Foreskin fibroblast (primary cell): ENCODE measurements at places on chromosomes 6 and 20.

GRCh38 chr6:148514091-148514845 is 171.6 kb downstream of the SASH1 start:
- DNase-seq = no peak

DNA sequence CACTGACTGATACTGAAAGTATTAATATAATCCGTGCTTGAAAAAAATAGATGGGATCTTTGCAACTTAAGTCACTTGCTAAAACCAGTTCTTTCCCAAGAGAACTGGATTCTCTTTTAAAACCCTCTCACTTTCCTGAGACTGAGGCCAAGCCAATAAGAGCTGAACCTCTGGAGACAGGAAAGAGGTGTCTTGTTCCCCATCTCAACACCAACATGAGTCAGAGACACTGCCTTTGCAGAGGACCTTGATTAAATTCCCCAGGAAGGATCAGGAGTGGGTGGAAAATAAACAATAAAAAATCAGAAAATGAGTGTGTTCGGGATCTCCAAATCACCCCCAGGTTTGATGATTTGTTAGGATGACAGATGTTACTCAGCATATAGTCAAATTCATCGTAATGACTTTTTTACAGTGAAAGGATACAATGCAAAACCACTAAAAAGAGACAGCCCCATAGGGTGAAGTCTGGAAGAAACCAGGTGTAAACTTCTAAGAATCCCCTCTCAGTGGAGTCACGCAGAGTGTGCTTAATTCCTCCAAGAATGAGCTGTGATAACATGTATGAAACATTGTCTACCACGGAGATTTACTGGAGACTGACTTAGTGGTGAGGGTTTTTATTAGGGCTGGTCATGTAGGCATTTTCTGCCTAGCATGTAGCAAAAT is 122.8 kb upstream of the BEND3 start:
- peak; percentile 49 for DNase-seq

GRCh38 chr6:43922426-43923375 is 152.7 kb downstream of the VEGFA start:
- no peak for DNase-seq

DNA sequence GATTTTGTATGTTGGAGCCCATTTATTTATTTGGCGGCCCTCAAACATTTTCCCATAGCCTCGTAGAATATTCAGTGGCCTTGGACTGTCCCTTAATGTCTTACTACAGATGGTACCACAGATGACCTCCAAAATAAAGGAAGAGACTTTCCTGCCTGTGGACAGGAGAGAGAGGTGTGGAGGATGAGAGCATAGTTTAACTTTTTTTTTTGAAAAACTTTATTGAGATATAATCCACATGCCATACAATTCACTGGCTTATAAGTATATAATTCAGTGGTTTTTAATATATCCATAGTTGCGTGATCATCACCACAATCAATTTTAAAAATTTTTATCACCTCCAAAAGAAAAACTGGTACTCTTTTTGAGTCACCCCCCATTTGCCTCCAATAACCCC is 4.6 kb upstream of the PPP1R16B start:
- no peak for DNase-seq

- no peak for DNase-seq
Measured at GRCh38 chr6:169938262-169938701, 186.9 kb downstream of the ERMARD start.
